Astrocyte of the spinal cord (primary cell): ENCODE measurements at places on chromosomes 11 and 22.

- DNase-seq = no peak
These were observed 784.9 kb upstream of the LUZP2 start for GRCh38 chr11:23711981-23712380.

GRCh38 chr11:55701429-55701828, 39.4 kb downstream of the OR4C6 start:
- no peak for DNase-seq

DNA sequence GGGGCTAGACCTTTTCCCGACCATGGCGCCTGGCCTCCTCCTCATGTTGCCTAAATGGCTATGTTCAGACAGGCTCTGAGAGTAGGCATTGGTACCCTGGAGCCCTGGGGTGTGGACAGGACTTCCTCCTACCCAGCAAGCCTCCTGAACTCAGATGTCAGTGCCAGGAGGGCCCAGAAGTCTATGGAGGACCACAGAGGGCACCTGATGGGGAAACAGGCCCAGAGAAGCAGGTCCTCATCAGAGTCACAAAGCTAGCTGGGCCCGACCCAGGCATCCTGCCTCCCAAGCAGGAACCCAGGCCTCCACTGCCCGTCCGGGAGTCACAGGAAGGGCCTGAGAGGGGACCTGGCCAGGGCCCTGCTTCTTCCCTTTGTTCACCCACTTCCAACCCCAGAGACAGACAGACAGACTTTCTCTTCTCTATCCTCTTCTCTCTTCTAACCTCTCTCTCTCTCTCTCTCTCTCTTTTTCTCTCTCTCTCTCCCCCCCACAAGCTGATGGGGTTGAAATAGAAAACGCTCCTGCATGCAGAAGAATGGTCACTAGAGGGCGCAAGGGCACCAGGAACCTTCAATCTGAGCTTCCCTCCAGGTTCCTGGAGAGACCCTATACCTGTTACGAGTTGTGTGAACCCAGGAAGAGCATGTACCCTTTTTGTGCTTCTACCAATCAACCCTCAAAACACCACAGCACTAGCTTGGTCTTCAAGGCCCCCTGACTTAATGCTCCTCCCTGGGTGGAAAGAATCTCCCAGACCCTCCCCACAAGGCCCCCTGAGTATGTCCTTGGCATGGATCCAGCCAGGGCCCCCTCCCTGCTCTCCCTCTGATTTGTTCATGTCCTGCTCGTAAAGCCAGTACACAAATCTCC, 27.1 kb downstream of the ARAP1 start:
- peak; percentile 84 for DNase-seq

GRCh38 chr22:40487663-40488249, 117.4 kb downstream of the SGSM3 start:
- DNase-seq = peak; percentile 53

GRCh38 chr22:29343313-29343805, 27.9 kb upstream of the RASL10A start:
- peak; percentile 74 for DNase-seq

DNA sequence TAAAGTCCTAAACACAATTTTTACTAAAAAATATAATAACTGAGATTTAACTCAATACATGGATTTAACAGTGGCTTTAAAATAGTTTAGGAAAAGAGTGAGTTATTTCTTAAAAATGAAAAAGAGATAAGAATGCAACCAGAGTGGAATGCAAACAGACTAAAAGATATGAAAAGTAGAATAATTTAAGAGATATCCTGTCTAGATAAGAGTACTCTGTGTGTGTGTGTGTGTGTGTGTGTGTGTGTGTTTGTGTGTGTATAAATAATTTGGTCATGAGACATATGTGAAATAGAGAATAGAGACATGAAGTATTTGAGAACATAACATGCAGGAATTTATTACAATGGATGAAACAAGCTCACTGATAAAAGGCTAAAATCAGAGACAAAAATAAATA, 986.9 kb upstream of the CHORDC1 start:
- DNase-seq = no peak
